ENCODE measurements at places on chromosomes 3 and 15.

DNA sequence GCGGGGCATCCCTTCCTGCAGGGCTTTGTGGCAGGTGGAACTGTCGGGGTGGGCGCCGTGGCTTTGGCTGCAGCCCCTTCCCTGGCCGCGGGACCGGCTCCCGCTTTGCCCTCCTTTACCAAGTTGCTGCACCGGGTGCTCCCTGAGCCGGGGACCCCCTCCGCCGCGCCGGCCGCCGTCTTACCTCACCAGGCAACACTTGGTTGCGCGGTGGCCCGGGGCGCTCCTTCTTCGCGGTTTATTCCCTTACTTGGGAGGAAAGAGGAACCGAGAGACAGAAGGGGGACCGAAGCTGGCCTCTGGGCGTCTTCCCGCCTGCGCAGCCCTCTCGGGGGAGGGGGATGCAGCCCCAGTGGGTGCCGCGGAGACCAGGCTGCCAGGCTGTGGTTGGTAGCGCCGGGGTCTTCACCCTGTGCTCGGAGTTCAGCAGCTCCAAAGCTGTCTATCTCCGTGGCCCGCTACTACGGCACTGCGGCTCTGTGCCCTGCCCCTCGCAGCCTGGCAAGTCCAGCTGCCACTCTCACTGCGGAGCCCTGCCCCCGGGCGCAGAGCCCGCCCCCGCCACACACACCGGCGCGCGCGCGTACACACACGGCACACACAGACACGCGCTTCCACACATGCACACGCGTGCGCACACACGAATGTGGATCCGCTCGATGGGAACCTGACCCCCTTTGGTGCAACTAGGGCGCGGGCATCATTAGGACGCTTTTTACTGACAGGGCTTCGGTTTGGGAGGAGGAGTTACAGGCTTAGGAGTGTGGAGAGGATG lies at the start of gene DGKG:
Gene DGKG, minus strand, starts transcription at position 473 of the 775 bp plus-strand sequence. CDS start 41,775 bp downstream, outside the sequence.
- no peak for DNase-seq

- no peak for DNase-seq
Observed at GRCh38 chr3:2765002-2765579, 345.1 kb downstream of the IL5RA start.

DNA sequence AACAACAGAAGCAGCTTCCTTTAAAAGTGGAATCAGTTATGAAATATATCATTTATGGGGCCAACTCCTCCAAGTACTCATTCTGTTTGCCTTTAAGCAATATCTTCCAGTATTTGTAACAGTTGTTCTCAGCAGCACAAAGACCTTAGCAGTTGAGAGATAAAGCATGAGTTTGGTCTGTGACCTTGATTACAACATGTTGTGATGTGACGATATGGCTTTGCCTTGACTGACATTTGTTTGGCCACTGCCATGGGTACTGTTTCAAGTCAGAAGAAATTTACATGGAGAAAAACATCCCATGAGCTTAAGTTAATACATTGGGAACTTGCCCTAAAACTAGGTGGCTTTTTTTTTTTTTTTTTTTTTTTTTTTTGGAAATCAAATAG lies 175.1 kb upstream of the KBTBD8 start:
- DNase-seq: no peak

DNA sequence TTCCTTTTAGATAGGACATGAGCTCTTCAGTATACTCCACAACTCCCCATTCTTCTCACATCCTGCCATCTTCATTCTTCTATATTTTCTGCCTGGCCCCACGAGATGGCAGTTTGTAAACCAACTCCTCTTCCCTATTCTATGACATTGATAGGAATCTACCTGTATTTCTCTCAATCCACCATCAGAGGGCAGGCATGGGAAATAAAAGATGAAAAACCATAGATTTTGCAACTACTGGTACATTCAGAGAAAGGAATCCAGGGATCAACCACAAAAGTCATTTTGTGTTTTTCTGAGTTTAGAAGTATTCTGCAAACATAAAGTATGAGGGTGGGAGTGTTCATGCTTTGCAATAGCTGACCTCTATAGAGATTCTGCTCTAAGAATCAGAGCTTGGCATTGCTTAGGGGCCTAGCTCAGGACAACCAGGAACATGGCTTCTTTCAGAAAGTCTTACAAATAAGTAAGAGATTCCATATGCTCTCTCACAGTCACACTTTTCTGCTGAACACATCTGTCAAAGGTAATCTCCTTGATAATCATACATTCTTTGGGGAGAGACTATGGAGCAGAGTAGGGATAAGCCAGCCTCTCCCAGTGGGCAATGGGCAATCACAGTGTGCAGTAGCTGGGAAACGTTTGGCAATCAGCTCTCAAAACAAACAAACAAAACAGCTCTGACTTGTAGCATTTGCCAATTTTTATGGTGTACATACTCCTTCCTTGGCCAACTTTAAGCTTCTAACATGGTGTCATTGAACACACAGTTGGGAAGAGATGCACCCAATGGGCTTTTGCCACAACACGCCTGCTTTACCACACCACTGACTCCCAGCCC lies 43.1 kb upstream of the SLC25A36 start:
- no peak for DNase-seq

DNA sequence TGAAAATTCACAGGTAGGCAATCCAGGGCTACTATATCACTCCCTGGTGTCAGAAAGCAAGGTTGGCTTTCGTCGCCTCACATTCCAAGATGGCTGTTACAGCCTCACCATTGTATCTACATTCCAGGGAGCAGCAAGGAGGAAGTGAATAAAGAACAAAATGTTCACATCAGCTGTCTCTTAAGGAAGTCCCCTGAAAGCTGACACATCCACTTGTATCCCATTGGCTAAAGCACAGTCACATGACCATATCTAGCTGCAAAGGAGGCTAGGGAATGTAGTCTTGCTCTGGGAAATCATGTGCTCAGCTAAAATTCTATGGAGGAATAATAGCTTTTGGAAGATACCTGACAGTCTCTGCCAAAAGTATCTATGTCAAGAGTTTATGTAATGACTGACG lies 12.8 kb upstream of the GATA2 start:
- DNase-seq: no peak

DNA sequence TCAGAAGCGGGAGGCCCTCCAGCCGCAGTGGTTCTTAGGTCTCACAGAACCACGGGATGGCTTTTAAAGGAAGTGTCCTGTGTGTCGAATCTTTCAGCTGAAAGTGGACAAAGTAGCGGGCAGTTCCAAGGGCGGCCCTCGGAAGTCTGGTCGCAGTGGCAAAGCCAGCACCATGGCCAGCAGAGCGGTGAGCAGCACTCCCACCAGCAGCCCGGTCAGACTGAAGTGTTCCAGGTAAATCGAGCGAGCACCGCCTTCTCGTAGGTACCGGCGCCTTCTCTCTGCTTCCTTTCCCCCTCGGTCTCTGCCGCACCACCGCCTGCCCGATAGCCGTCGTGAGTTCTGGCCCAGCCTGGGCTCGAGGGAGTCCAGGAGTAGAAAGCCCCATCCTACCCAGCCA lies 103.6 kb upstream of the ABHD17C start:
- DNase-seq: no peak

- DNase-seq: no peak
Observed at GRCh38 chr3:19972054-19972453, 25.2 kb downstream of the RAB5A start.

All from stimulated activated CD8-positive, alpha-beta memory T cell treated with anti-CD3 and anti-CD28 coated beads, Interleukin-7, amount 100 ng/mL, for 4 hours (primary cell).